Renal cortical epithelial cell (primary cell): ENCODE measurements at places on chromosomes 2 and 18. TPM values are rescaled to one million over a fixed set of nuclear protein-coding genes. Genes with fewer than 3 reads are reported as not detected.
A peak's percentile ranks its signal among the peaks of the same experiment; 100 is the strongest.

- no peak for DNase-seq
Observed at GRCh38 chr2:119525614-119526013, 1.3 kb upstream of the SCTR start.

The RAD51AP2 gene
- total RNA-seq, result under 0.01 TPM in 1 of 2 replicates, not detected in the other

DNA sequence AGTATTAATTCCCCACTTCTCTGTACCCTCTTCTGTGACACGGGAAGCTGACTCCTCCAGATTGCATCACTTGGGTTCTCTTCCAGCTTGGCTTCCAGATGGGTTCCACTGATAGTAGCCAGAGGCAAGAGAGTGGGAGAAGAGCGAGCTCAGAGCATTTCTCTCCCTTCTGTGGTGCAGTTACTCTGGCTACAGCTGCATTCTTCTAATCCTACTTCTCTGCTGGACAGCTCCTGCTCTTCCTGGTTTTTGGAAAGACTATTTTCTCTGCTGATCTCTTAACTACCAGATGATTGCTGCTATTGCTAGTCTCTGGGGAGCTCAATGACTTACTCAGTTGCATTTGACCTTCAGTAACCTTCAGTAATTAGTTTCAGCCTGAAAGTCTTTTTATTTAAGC, 187.5 kb upstream of the MAP2 start:
- DNase-seq, result peak; percentile 3

DNA sequence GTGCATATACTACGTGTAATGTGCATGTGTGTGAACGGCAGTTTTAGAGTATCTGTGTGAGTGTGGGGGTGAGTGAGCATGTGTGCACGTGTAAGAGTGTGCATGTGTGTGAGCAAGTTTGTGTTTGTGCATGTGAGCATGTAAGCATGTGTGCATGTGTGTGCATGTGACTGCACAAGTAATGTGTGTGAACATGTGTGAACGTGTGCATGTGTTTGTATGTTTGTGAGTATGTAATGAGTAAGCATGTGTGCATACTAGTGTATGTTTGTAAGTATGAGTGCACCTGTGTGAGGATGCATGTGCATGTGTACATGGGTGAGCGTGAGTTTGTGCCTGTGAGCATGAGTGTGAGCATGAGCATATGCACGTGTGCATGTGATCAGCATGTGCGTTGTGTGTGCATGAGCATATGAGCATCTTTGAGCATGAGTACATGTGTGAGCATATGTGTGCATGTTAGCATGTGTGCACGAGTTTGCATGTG, 90.7 kb downstream of the ZNF516 start:
- no peak for DNase-seq

The ST6GAL2 gene
- 0.10 and 1.4 TPM in 2 replicates for total RNA-seq

The SPATA3 gene
- not detected in 2 replicates for total RNA-seq

- no peak for DNase-seq
Observed at GRCh38 chr2:147538088-147538487, 306.7 kb upstream of the ACVR2A start.

DNA sequence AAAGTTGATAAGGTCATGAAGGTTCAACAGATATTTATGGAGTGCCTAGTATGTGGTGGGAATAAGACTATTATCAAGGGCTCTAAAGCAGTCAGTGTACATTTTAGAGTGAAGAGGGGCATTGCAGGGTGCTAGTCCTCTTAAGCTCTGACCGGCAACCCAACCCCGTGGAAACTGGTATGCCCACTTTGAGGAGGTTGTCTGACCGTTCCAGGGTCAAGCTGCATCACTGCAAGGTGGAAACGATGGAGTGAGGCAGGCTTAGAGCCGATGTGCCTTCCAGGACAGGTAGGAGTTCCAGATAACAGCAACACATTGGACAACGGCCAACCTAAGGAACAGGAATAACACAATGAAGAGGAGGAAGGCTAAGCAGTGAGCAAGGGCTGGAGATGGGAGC, 1.4 kb upstream of the UCN start:
- no peak for DNase-seq

GRCh38 chr2:207896525-207897285, 127.0 kb upstream of the FZD5 start:
- DNase-seq, result no peak

The ANKRD30BL gene
- not detected in 2 replicates for total RNA-seq

The GPAT2 gene
- total RNA-seq, result 0.17 and 2.0 TPM in 2 replicates

The SFT2D3 gene
- total RNA-seq, result 5.4 and 9.2 TPM in 2 replicates

The ARHGAP28 gene
- total RNA-seq, result 0.35 and 1.2 TPM in 2 replicates

The GPR45 gene
- not detected in 2 replicates for total RNA-seq

The MAP4K3 gene
- total RNA-seq, result 56.6 and 108 TPM in 2 replicates

DNA sequence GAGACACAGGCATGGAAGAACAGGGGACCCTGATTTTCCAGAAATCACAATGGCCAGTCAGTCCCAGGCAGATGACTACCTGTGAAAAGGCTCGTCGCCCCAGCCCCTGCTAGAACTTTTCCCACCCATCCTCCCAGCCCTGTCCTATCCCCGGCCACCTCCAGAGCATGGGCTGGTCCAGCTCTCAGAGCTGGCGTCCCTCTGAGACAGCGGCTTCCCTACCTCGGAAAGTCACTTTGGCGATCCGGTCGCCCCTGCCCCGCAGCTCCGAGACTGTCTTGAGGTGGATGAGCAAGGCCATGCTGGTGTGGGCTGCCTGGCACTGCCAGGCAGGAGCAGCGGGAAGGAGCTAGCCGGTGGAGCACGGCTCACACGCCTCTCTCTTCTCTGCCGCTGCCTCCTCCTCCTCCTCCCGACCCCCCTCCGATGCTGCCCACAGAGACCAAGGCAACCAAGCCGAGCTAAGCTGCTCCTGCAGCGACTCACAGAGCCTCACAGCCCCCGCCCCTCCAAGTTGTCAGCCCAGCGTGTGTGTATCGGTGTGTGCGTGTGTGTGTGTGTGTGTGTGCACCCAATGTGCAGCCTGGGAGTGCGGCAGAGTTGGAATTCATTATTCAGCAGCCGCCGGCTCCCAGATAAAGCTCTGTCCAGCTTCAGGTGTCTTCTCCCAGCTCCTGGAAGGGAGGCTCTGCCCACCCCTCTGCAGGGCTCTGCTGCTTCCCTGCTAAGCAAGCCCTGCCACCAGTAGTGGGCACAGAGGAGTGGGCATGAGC, 80.5 kb upstream of the OTOF start:
- no peak for DNase-seq

The TEKT4 gene
- total RNA-seq, result 0.10 TPM in 1 of 2 replicates, not detected in the other

GRCh38 chr2:27085673-27086089, 891 bp upstream of the KHK start:
- DNase-seq, result peak; percentile 33

The NETO1 gene
- total RNA-seq, result 0.89 and 4.9 TPM in 2 replicates

GRCh38 chr2:235330775-235331451, 162.9 kb upstream of the AGAP1 start:
- DNase-seq, result no peak

The CYTIP gene
- 0.94 TPM in 1 of 2 replicates, not detected in the other for total RNA-seq

GRCh38 chr2:196448407-196449079, 191.0 kb upstream of the CCDC150 start:
- DNase-seq, result no peak

DNA sequence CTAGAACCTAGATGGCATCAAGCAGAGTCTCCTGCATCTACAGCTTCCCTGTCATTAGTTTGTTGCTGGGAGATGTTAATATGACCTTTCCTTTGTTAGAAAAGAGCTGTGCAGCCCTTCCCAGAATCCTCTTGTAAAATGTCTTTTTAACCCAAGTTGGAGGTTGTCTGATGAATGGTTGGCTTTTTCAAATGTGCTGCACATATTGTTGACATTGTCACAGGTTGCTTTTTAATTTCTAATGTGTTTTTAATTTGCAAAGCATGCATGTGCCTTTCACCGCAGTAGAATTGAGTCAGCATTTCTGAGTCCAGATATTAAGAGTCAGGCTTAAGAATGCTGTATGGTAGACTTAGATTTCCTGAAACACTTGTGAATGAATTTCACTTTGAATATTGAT, 120.8 kb downstream of the GREB1L start:
- DNase-seq, result no peak
